ENCODE measurements at places on chromosomes 5 and 9.

DNA sequence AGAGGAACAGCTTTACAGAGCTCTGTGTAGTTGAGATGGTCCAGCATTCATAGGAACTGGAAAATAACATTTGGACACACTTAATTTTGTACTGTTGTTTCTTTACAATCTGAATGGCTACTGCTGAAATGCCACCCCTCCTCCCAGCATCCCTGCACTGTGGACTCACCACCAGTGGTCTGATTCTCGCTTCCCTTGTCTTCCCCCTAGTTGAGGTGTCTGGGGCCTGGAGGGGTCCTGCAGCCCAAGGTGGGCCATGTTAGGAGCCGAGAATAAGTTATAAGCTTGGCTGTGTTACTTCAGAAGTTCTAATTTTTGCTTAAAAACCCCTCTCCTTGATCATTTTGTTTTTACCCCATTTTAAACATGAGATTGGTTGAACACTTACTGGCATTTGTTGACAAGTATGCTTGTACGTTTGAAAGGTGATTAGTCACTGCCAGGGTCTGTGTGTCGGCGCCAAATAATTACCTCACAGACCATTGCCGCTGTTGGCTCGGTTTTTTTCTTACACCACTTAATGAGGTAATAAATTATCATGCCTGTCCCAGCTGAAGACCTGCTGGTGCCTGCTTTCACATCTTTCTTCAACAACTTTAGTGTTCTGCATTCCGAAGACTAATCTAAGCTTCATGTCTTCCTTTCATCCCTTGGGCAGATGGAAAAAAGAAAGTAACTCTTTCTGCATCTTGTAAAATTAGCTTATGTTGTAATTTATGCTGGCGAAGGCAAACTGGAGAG, 65.8 kb downstream of the MCCC2 start:
- no peak for DNase-seq

DNA sequence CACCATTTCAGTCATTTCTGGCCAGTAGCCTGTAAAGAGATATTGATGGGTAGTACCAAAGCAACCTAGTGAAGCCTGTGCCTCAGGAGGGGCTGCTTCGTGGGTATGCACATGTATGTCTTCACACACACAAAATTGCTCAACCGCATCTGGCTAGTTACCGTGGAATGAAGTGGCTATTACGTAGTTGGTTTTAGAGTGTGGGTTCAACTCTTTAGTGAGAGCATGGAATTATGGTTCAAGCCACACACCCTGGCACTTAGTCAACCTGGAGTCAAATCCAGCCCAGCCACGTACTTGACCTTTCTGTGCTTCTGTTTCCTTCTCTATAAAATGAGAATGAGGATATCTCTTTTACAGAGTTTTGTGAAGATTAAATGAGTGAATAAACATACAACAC, 174.9 kb downstream of the TTC39B start:
- DNase-seq = no peak

DNA sequence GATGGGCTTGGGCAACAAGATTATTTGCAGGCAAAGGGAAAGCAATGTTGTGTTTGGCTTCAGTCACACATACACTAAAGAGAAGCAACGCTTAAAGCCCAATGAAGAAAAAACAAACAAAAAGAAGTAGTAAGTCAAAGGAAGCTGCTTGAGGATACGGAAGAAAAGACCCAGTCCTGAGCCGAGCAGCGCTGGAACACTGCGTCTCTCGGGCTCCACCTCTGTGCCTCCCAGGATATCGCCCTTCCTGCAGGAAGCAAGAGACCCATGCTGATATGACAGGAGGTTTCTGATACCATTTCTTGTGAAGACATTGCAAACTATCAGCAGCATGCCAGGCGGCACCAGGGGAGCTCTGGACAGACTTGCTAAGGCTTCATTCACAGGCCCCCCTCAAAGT, 9.9 kb downstream of the GNAQ start:
- DNase-seq = no peak

- DNase-seq = no peak
Measured at GRCh38 chr5:132176987-132177386, 50.7 kb downstream of the P4HA2 start.

DNA sequence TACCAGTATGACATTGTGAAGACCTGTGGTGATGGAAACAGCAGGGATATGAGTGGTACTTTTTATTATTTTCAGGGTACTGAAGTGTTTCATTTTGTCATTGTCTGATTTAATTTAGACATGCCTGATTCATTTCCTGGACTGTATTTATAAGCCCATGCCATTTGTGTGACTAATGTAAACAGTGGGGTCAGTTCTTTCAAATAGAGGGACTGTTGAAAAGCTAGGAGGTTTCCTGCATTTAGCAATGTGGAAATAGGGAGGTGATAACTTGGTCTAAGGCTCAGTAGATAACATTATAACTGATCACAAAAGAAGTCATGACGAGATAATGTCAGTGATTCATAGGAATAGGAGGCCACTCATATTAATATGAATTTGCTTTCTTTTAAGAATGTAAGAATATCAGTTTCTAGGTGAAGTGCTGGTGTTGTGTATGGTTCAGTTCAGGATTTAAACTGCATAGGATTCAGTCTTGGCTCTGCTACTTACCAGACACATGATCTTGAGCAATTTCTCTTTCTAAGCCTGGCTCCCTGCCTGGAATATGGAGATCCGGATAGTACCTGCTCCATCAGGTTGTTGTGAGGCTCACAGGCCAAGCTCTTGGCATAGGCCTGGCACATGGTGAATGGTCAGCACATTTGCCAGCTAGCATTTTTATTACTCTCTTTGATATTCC, 7.5 kb downstream of the RASGRF2 start:
- DNase-seq = no peak

DNA sequence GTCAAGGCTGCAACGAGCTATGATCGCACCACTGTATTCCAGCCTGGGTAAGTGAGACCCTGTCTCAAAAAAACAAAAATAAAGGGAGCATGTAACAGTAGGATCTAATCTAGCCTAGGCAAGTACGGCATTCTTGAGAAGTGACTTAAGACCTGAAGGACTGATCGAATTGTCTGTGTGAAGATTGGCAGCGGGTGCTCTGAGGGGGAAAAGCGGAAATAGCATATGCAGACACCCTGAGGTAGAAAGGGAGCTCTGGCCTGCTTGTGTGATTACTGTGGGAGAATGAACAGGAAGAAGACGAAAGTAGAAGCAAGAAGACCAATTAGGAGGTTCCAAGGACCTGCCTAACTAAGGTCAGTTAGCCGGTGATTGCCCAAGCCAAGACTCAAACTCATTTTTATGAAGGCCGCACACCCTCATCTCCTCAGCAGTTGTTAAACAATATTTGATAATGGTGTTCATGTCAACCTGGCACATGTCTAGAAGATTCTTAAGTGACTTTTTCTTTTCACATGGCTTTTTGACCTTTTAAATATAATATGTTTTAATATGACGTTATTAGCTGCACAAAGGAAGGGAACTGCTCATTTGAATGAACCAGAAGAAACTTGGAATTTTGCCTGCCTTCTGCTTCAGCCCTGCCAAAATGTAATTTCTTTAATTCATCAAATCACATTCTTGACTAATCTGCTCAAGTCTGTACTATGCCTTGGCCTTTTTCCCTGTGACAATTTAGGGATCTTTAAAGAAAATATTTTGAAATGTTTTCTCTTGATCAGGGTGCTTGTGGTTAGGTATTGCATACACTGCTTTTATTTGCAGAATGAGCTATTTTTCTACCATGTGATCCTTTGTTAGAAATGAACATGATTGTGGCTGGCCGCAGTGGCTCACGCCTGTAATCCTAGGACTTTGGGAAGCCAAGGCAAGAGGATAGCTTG, 289.2 kb upstream of the DMRT1 start:
- DNase-seq = no peak

DNA sequence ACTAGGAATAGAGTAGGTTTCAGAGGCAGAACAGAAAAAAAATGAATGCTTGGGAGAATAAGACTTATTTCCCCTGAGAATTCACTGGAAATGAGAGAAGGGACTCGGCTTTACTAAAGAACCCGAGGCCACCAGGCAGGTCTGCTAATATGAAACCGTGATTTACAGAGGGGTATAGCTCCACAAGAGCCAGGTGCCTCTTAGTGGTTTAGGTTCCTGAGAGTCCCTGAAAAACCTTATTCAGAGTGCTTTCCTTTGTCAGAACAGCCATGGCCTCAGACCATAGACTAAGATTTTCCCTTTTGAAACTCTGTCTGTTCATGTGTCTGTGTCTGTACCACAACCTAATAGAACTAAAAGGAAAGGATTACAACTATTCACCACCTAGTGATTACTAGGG, 35.9 kb upstream of the PUM3 start:
- no peak for DNase-seq

- no peak for DNase-seq
Measured at GRCh38 chr5:172479034-172479783, 24.9 kb upstream of the SH3PXD2B start.

GRCh38 chr9:35311891-35312639, 150.3 kb downstream of the UNC13B start:
- DNase-seq = no peak

DNA sequence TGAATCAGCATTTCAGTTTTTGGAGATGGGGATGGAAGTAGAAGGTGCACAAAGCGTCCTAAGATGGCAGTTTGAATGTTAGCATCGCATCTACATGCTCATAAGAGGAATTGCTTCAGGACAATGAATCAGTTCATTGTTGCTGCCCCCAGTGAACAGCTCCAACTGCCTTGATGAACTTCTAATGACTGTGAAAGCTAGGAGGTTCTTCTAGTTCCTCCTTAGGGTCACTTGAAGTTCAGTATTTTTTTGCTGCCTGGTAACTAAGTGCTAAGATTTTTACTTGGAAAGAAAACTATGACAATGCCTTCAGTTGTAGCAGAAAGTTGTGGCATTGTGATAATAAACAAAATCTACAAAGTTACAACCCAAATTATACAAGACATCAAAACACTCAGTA, 271.6 kb downstream of the RAB3C start:
- DNase-seq = no peak

- no peak for DNase-seq
Measured at GRCh38 chr9:85016384-85017006, 347.0 kb downstream of the NTRK2 start.

DNA sequence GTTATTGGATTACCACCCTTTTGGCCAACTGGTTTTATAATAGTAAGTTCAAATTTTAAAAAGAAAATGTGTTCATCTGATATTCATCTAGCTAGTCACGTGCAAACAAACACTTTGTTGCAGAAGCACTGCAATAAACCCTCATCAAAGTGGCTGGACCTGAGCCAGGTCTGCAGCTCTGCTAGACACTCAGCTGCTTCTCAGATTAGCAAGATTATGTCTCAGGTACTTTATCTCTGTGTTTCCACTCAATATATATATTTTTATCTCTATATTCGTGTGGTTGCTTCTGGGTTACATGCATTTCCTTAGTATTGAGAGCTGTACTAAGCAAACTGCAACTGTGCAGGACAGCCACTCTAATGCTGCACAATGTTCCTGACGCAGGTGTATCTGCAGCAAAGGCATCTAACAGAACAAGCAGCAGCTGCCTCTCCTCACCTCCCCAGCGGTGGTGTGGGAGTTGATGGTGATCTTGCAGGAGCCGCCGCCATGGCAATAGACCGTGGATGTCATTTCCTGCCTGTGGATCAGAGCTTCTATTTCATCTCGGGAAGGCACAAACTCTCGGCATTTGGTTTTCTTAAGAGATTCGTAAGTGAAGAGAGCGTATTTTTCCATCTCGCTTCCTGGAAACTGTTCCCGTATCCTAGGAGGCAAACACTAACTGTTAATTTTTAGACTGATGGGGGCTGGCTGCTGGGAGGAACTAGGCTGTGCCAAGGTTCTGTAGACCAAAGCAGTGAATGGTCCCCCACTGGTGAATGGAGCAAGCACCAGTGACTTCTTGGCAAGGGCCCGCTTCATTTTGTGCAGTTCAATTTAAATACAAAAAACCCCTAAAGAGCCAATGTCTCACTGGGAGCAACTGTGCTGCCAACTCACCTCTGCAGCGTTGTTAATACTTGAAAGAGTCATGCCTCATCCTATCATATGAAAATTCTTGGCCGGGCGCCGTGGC, 56.7 kb upstream of the RETREG1 start:
- no peak for DNase-seq

DNA sequence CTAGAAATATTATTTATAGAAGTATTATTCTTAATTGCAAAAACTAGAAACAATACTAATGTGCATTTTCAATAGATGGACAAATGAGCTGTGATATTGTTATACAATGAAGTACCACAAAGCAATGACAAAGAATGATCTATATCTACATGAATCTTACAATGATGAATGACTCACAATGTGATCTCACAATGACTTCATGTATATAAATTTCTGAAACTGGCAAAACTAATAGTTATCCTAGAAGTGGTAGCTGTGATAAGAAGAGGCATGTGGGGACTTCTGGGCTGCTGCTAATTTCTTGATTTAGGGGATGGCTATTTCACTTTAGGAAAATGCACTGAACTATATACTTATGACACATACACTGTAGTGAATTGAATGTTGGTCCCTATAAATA, 396.0 kb upstream of the ZNF608 start:
- no peak for DNase-seq

DNA sequence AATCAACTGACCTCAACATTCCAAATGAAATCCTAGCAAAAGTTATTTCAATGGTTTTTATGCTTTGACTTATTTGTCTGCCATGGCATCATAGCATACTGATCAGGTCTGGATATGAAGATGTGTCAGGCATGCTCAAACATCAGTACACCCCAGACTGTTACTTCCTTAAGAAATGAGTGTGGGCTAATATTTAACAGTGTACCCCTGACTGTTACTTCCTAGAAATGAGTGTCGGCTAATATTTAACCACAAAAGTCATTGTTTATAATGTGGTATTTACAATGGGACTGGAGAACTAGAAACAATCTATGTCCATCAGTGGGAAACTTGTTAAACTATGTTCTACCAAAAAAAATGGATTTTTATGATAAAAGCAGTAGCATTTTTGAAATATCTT, 38.1 kb upstream of the HNRNPA0 start:
- no peak for DNase-seq

DNA sequence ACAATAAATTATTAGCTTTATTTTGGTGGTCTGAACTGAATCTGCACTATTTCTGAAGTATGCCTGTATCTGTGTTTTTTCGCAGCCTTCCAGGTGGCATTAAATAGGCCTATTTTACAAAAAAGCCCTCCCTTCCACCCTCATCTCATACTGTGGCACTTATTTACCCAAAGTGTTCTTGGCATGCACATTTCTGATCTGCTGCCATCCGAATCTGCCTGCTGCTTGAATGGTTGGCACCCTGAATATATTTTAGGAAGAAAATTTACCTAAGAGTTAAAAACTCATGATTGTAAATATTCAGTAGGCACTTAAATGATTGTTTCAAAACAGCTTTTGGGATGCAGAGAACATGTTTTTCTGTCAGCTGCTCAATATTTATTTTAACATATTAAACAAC, 150.1 kb downstream of the SLC28A3 start:
- no peak for DNase-seq

GRCh38 chr5:58412081-58412480, 47.8 kb downstream of the PLK2 start:
- no peak for DNase-seq

Data from stimulated activated CD8-positive, alpha-beta memory T cell treated with anti-CD3 and anti-CD28 coated beads, Interleukin-2, amount 100 ng/mL, for 1 hour (primary cell).